Epithelial cell of proximal tubule (primary cell): ENCODE measurements at places on chromosomes 16 and 17. TPM values are rescaled to one million over a fixed set of nuclear protein-coding genes. Genes with fewer than 3 reads are reported as not detected.

DNA sequence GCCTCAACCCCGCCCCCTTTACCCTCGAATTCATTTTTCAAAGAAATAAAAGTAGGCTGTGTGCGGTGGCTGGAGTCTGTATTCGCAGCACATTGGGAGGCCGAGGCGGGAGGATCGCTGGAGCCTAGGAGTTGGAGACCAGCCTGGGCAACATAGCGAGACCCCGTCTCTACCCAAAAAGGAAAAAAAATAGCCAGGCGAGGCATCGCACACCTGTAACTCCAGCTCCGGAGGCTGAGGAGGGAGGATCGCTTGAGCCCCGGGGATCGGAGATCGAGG is 671 bp upstream of the TOP2A start:
- DNase-seq: no peak

The KRTAP3-3 gene
- total RNA-seq: not detected in 2 replicates

DNA sequence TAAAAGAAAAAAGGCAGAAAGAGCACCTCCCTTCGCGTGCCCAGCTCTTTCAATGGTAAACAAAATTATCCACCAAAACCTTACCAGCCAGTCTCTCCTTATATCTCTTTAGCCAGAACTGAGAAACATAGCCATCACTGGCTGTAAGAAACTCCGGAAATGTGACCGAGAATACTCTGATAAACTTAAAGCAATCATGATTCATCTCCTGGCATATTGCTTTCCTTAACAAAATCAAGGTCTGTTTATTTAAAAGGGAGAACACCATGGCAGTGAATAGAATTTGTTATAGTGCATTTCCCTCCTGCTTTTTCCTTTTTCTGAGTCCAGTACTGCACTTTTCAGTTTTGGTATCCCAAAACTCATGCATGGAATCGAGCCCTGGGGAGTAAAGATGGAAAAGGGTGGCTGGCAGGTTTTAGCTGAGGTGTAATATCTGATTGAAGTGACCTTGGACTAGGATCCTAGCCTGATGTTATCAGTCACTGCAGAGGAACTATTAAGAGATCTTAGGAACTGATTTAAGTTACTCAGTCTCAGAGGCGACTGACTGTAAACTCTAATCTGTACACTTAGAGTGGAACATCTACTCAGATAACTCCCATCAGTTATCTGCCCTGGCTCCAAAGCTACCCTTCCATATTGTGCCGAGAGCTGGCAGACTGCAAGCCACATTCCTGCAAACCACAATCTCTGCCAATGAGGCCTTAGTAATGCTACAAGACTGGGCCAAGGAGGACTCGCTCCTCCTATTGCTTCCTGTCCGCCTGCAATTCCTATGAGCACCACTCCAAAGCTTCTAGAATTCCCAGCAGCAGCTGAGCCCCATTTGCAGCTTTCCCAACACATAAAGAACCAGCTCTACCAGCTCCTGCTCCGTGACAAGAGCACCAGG is 7.4 kb upstream of the COX10 start:
- no peak for DNase-seq

The KRTAP1-1 gene
- total RNA-seq: not detected in 2 replicates

The IL17C gene
- total RNA-seq: 0.17 TPM in 1 of 2 replicates, not detected in the other

- DNase-seq: no peak
Measured at GRCh38 chr17:41687828-41688640, 651 bp upstream of the EIF1 start.

The OR4D1 gene
- not detected in 2 replicates for total RNA-seq
